ENCODE measurements at places on chromosomes 6 and 20.
A peak's percentile ranks its signal among the peaks of the same experiment; 100 is the strongest.

- DNase-seq, result no peak
These were observed 17.8 kb downstream of the ADGRF4 start for GRCh38 chr6:47716207-47716606.

DNA sequence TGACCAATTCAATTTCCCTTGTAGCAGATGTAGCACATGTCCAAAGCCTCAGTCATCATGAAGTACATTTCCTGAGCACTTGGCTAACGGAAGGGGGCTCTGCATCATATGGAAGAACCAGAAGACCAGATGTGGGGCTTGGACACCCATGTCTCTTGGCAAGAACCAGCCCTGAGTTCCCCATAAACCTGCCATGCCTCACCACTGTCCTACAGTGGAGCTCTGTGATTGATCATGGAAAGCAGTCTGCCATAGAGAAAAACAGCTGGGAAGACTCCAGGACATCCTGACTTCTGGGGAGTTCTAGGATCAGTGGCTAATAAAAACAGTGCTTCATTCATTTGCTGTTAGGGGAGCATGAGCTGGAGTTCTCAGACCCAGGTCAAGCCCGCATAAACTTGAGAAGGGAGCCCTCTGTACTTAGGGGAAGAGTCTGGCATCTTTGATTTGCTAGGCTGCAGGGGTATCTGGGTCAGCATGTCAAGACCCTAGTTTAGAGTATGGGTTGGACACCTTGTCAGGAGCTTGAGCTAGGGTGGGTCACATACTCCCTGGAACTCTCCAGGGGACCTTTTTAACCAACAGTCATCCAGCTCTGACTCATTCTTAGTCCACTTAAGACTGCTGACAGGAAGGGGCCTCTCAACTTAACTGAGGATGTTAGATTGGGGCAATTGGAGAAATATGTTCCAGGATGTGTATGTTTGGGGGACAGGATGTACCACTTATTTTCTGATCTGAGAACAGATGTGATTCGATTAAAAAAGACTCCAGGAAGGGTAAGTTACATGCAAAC is 26.3 kb upstream of the TRAM2 start:
- no peak for DNase-seq

- peak; percentile 84 for DNase-seq
These were observed 6.9 kb upstream of the HELZ2 start for GRCh38 chr20:63580796-63581461.

DNA sequence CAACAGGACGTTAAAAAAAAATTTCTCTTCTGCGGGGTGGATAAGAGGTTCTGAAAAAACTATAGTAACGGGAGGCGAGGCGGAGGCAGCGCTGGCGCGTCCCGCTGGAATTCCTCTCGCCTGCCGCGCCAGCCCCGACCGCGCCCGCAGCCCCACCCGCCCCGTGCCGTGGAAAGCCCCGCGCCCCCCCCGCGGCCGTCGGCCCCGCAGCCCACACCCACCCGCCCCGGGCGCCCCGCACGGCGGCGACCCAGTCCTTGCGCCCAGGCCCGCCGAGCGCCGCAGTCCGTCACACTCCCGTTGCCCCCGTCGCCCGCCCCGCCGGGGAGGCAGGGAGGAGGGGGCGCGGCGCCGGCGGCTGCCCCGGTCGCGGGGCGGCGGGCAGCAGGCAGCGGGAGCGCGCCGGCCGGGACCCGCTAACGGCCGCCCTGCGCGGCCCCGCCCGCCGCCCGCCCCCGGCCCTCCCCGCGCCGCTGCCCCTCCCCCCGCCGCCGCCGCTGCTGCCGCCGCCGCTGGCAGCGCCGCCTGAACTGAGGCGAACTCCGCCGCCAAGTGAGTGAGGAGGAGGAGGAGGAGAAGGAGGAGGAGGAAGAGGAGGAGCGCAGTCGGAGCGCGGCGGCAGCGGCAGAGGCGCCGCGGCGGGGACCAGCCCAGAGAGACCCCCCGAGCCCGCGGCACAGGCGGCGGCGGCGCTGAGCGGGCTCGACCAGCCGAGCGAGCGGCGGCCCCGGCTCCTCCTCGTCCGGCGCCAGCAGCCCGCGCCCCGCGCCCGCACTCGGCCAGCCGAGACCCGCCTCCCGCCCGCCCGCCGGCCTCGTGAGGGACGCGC is at the start of gene QKI:
Gene QKI (plus strand): TSS at position 602 of the 829 bp plus-strand sequence. CDS start 476 bp downstream, outside the sequence.
- DNase-seq, result peak; percentile 88

DNA sequence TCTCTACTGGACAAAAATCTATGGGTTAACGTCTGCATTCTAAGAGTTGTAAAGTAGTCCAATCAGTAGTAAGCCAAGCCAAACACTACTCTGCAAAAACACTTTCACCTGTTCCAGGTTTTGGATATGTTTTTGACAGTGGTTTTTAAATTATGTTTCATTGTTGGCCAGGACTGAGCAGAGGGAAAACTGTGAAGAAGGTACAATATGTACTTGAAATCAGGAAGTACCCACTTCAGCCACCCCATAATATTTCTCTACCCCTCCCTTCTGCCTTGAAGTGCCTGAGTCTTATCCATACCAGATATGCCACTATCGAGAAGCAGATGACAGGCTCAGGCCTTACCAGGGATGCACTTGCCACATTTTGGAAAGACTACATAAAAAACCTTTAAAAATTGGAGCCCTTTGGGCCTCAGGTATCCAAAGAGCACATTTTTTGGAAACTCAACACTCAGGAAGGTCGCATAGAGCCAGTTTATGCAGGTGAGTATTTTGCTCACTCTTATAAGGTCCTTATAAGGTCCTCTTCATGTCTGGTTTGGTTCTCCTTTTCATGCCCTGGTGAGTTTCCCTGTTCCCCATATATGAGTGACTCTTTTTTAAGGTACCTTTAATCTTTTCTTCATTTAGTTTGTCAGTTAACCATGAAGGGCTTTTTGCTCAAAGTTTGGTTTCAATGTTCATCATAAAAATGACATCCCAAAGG is 859.3 kb upstream of the FLRT3 start:
- no peak for DNase-seq

GRCh38 chr20:62020935-62021701 is 44.6 kb downstream of the TAF4 start:
- no peak for DNase-seq

DNA sequence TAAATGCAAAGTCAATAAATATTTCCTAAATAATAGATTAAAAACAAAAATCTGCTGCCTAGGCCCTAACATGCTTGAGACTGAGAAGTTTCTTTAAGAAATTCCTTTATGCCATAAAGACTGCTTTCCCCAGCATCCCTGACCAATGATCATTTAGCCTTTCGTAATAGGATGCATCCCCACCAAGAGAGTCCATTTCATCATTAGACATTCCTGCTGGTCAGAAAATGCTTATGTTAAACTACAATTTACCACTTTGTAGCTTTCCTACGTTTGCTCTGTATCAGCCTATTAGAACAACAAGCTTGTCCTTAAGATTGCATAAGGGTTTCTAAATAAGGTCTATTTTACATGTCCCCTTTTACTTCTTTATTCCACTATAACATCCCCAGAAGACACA is 59.8 kb upstream of the HSF2 start:
- no peak for DNase-seq

- no peak for DNase-seq
These were observed 46.8 kb upstream of the STX16 start for GRCh38 chr20:58604128-58604881.

GRCh38 chr6:16752206-16752866 is 8.9 kb downstream of the ATXN1 start:
- DNase-seq, result no peak

- no peak for DNase-seq
These were observed 59.6 kb upstream of the SPDEF start for GRCh38 chr6:34615574-34616226.

DNA sequence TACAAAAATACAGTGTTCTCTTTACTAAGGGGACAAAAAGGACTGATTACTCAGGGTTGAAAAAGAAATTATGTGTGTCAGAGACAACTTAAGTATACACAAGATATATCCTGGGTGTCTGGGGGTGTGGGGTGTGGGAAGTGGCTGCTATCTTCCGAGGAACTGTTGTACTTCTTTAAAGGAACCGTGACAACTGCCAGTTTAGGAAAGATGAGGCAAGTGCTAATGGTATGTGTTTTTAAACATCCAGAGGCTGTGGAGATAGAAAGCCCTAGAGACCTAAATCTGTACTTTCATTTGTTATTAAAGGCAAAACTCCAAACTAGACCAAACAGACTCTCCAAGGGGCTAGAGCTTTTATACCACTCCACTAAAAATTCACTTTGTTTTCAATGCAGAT is 95.6 kb downstream of the SNAP25 start:
- DNase-seq, result no peak

- DNase-seq, result no peak
These were observed 2.6 kb downstream of the ZNF165 start for GRCh38 chr6:28082939-28083338.
